ENCODE measurements at places on chromosomes 13 and 19.
A peak's percentile ranks its signal among the peaks of the same experiment; 100 is the strongest.

- no peak for DNase-seq
Observed at GRCh38 chr13:39565036-39565949, 37.7 kb downstream of the LHFPL6 start.

GRCh38 chr19:44112802-44113137, 429 bp upstream of the ZNF225 start:
- DNase-seq = no peak

DNA sequence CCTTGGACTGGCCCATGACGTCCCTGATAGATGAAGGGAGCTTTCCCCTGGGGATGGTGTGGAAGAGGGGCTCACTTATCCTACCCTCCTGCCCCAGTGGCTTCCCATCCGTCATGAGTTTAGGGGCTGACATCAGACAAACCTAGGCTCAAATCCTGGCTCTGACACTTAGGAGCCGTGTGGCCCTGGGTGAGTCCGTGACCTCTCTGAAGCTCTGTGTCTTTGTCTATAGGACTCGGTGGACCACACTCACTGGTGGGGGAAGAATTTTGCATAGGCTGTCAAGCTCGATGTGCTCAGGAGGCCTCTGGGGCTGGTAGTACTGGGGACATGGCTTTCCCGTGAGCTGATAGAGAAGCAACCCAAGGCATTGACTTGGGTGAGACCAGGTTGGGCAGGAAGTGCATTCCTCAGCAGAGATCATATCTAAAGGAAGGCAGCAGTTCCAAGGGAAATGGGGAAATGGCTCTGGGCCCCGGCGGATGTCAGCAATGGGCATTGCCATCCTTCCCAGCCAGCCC, 17.4 kb upstream of the AP1M2 start:
- peak; percentile 82 for DNase-seq

DNA sequence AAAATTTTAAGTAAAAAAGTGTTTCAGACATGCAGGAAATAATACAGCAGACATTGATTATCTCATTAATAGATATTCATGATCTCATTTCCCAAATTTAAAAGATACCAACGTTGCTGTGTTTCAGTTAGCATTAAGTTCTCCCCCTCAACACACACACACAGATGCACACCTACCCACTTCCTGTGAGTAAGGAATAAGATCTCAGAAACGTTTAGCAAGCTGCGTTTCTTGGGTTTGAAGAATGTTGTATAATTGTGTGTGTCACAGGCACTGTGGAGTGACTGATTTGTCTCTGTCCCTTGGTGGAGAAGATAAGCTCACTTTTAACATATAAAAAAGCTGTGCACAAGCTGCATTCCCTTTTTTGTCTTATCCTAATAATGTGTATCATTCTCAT, 196.8 kb downstream of the PDS5B start:
- no peak for DNase-seq

- no peak for DNase-seq
Observed at GRCh38 chr13:26186995-26187394, 35.1 kb downstream of the RNF6 start.

GRCh38 chr13:25783076-25783475, 268.7 kb downstream of the SHISA2 start:
- no peak for DNase-seq

- DNase-seq = no peak
Observed at GRCh38 chr13:72062566-72062965, 195.6 kb upstream of the DACH1 start.

DNA sequence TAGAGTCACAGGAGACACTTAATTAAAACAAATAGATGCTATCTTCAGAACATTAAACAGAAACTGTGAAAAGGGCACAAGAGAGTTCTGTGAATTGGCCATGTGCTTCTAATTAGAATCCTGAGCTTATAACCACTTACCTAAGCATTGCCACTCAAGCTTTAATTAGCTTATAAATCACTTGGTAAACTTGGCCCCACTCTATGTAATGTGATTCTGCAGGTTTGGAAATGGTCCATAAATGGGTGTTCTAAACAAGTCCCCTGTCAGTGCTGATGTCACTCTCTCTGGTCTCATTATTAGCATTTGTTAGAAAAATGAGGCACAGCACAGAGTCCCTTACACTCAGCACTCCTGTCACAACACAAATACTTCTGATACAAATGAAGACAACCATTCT, 18.0 kb downstream of the ZNF91 start:
- DNase-seq = no peak

DNA sequence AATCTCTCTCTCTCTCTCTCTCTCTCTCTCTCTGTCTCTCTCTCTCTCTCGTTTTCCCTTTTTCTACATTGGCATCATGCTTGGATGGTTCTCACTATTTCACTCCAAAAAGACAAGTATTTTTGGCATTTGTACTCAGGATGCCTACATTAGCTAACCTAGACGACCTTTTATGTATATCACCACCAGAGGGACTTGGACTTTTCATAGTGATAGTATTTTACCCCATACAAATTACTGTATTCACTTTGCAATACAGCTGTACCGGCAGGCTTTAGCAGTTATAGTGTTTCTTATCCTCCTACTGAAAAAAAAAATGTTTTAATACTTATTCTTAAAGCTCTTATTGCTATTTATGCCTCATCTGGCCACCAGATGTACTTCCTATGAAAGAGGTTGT, 687.2 kb upstream of the KLHL1 start:
- DNase-seq = no peak

DNA sequence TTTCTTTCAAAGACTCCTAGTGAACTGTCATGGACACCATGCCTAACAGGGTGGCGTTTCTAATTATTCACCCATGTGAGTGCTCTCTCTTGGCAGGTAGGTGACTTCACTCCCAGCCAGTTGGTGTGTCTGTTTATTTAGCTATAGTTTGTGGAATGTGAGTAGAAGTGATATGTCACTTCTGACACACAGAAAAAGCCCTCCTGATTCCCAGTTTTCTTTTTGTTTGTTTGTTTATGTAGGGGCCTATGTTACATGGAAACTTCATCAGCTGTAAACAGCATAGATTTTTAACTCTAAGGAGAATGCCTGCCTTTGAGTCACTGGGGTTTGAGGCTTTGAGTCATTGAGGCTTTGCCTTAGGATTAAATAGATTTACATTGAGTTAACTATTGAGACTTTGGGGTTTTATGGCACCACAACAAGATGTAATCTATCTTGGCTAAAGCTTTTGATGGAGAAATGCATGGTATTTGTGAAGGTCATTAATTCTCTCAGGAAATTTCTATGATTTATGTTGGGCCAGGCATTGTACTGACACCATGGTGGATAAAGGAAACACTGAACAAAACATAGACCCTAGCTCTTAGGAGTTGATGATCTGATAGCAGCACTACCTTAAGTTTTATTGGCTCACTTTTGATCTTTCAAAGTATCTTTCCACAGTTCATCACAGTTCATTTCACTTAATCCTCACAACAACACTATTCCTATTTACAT, 45.3 kb downstream of the UFM1 start:
- DNase-seq = no peak

DNA sequence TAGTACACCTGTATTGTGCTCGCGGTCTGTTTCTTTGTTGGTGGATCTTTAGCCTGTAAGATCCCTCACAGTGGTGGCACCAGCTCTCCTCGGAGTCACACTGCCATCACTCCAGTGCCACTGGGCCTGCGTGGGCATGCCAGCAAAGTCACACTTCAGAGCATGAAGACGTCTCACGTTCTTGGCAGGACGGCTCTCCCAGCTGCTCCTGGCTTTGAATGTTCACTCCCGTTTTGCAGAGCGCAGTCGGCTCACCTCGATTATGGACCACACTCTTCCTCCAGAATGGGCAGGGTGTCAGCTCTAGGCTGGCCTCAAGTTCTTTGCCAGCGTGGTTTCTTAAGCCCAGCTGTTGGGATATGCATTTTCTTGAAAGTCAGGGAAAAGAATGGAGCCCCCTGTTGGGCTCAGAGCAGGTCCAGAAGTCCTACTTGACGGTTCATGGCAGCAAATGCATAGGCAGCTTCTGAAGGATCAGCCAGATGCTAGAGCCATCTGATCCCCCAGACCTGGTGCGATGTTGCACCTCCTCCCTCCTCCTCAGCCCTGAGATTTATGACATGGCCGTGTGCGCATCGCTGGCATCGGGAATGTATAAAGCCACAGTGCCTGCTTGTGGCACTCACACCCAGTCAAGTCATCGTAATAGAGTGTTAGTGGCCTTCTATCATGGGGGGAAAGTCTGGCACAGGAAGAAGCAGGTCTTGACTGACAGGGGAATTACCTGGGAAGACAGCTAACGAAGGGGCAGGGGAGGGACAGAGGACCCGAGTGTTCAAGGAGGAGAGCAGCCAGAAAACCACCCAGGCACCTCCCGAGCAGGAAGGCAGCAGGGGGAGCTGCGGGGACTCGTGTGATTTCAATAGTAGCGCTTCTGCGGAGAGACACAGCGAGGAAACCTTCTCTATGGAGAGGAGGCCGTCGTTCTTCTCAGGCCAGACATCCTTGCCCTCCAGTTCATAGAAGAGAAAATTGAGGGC, 40.2 kb upstream of the NPAS1 start:
- no peak for DNase-seq

DNA sequence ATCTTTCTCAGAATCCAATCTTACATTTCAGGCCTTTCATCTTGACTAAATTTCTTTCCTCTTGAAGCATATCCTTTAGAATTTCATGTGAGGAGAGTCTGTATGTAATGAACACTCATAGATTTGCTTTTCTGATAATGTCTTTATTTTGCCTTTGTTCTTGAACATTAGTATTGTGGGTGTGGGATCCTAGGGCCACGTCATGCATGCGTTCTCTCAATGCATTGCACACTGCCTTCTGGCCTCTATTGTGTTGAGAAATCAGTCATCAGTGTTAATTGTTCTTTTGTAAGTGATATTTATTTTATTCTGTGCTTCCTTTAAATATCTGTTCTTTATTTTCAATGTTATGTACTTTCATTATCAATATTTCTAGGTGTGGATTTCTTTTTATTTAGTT, 364.9 kb downstream of the OXGR1 start:
- DNase-seq = no peak

DNA sequence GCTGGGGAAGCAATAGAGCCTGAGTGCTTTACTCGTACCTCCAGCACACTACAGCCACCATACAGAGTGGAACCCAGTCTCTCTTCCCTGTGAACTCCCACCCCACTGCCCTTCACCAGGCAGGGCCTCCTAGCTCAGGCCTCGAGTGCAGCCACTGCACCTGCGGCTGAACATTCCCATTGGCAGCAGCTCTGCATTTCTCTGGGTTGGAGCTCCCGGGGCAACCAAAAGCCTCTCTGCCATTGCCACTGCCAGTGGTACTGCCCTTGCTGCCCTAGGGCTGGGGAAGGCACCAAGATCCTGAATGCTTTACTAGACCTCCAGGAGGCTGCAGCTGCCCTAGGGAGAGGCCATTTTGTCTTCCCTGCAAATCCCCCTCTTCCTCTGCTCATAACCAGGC, 266.8 kb downstream of the TDRD3 start:
- DNase-seq = no peak

DNA sequence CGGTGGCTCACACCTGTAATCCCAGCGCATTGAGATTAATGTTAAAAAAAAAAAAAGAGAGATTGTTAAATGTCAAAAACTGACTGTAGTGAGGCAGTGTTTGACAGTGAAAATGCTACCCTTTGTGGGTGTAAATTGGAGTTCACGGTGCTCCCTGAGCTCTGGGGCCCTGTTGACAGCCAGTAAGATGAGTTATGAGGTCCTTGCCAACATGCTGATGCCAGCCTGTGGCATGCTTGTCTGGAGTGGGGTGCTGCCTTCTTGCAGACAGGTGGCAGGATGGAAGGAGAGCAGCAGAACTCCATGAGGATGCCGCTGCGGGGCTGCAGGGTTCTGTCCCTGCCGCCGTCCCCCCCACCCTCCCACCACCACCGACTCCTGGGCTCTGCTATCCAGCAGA, 25.9 kb downstream of the PRAM1 start:
- DNase-seq = no peak

DNA sequence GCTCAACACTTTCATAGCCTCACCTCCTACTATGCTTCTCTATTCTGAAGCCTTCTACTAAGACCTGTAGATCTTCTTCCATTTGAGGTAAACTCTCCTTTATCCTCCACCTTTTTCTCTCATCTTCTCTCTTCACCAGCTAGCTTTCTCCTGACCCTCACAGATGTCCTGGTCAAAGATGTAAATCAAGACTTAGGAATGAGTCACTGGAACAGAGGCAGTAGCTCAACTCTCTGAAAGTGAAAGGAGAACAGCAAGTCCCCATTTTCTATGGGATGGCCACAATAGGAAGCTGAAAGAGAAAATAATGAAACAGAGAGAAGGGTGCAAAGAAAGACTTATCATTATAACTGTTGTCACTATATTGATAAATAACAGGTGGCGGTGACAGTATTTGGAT, 86.1 kb upstream of the DOCK9 start:
- DNase-seq = no peak

DNA sequence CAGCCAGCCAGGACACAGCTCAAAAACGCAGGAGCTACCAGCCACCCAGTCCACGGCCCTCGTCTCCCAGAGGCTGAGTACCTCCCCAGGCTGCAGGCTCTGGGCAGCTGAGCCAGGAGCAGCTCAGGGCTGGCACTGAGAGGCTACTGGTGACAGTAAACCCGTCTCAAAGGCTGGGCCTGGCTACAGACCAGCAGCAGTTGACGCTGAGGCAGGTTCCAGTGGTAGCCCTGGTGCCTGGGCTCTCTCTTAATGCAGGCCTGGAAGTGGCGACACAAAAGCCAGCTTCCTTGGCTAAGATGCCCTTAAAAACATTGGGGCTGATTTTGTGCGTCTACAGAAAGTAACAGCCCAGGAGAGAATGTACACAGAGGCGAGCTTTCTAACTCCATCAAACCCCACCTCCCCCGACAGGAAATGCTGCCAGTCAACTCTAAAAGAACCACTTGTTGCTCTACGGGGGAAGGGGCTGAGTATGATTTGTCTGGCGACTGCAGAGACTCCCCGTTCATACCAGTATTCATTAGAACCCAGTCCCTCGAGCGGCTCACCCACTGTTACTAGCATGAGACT, 126.3 kb downstream of the STK24 start:
- no peak for DNase-seq

DNA sequence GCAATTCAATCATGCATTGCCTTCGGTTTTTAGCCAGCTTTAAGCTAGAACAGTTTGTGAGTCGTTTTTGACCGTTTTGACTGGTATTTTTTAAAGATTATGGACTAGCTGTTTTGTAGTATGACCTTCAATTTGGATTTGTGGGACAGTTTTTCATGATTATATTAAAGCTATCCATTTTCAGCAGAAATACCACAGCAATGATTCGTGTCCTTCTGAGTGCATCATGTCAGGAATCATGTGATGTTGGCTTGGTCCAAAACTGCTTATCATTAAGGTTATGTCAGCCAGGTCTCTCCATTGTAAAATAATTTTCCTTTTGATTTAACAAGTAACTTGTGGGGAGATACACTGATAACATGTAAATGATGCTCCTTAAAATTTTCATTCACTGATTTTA, 229.0 kb downstream of the POSTN start:
- DNase-seq = no peak

All from cardiac septum (tissue), 1 donor.